Neuronal stem cell (in vitro differentiated cells): ENCODE measurements at places on chromosomes 6 and 20.

DNA sequence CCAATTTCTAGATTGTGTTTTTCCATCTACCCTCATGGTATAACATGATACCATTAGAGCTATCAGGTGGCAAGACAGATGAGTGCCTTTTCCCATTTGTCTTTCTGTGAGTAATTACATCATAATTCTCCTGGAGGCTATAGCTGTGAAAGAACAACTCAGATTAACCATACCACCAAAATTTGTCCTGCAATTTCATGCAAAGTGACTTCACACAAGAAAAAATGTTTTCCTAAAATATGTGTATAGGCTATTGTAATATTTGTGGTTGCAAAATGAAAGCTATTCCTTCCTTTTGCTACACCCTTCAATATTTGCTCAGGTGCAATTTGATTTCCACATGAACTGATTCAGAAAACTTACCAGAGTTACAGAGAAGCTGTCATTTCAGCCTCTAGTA is 547.7 kb upstream of the ID4 start:
- no peak for DNase-seq

DNA sequence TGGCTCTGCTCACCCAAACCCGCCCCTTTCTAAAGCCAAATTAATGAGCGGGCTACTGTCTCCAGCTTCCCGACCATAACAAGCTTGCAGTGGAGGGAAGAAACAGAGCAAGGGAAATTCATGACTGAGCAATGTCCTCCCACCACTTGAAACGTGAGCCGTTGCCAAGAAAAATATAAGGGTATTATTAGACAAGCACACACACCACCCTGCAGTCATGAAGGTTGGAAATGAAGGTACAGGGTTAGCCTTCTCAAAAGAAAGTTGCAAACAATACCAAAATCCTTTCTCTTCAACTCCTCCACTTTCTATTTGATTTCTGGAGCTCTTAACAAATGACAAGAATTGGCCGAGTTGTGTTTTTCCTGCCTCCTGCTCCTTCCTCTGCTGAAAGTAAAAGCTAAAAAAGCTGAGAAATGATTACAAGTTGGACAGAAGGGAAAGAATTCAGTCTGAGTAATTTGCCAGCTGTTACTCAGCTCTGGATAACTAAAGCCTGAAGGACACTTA is 151.1 kb upstream of the B3GAT2 start:
- DNase-seq, result no peak

DNA sequence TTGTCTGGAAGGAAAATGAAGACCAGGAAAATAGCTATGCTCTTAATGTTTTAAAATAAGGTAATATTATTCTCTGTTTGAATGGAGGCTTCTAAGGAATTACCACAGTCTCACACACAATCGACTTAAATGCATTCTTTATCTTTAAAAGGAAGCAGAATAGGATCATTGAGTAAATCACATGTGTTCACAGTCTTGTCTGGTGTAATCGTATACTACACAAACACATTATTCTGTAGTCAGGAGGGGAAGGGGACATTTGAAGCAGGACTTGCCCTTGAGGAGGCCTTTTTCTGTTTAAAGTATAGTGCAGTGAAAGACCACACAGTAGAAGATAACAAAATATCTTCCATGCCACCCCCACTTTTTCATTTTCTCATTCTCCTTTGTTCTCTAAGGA is 20.6 kb upstream of the REV3L start:
- DNase-seq, result no peak

GRCh38 chr6:74018825-74019224 is 322.8 kb downstream of the CD109 start:
- DNase-seq, result no peak

DNA sequence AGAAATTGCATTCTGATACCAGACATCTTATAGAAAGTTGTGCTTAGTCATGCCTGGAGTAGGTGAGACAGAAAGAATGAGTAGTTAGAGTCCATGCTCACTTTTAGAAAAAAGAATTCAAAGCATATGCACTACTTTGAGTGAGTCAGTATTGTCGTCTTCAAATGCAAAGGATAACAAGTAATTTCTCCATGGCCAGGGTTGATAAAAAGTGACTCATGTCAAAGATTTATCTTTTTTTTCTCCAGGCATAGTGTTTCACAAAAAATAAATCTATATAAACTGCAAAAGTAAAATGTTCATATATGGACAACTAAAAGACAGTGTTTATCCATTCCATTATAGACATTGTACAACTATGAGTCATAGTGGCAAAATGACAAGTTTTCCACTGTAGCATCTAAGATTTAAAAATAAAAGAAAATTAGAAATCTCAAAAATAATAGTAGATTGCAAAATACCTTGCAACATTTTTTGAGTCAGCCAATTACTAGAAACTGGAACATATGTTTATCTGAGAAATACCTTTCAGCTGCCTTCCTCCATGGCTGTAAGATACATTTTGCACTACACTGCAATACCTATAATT is 329.6 kb downstream of the GRIK2 start:
- DNase-seq, result no peak

DNA sequence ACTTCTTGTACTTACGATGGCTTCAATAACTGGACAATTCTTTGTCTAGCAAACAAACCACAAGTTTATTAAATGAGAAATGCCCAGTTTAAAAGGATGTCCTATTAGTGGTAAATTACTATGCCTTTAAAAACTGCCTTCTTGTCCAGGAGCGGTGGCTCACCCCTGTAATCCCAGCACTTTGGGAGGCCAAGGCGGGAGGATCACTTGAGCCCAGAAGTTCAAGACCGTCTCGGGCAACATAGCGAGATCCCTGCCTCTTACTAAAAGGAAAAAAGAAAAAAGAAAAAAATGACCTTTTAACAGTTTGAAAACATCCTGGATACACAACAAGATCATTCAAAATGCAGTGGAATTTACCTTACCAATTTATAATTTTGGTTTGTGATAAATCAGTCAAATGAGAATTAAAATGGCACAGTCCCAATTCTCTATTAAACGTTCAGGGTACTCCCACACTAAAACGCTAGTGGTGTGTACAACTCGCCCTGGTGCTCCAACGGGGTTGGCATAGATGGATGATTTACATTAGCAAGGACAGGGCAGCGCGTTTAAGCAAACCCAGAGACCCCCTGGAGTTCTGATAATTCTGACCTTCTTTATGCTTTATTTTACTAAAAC is 2.3 kb downstream of the ZBTB2 start:
- DNase-seq, result no peak

DNA sequence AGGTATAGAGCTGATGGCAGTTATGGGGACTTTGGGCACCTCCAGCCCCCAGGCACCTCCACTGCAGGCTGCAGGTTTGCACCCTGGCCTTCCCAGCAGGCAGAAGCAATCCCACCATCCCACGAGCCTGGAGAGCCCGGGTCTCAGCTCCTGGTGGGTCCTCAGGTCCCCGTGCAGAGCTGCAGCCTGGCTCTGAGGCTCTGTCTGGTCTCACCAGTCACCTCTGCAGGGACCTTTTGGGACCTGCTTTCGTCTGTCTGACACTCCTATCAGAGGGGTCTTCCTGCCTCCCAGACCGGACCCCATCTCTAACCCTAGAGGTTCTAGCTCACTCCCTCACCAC is 41.9 kb downstream of the FGD2 start:
- DNase-seq, result no peak

DNA sequence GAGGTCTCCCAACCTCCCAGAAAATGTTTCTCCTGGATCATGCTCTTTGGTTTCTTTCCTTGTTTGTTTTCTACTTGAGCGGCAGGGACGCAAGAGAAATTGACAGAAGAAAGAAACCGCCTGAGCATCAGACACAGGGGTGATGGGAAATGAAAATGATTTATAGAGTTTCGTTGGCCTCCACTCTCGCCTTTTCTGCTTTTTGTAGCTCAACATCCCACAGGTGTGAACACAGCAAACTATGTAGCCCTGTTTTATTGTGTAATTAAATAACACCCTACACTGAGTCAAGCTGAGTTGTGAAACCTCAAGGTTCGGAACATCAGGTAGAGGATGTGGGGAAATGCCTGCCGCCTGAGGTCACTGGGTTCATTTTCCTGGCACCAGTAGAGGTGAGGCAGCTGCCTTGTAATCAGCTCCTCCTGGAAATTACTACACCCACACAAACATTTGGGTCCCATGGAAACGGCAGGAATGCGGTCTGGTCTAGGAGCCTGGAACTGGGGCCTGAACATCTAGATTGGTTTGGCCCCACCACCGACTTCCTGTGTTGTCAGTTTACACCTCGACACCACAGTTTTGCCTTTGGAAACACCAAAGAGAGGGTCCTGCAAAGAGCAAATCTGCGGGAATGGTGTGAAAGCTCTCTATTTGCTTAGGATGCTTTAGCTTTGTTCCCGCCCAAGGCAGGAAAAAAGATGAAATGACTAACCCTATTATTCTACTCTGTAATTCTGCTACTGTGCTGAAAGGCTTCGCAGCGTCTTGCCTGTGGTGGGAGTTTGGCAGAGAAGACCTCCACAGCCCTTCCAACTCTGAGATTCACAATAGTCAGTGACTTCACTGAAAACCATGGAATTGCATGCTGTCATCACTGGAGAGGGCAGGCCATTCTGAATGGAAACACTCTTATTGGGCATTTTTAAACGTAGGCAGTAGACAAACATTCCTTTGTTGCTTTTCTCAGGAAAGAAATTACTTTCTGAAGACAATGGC is 53.0 kb downstream of the ADAT2 start:
- DNase-seq, result no peak

GRCh38 chr20:16314748-16315159 is 258.5 kb downstream of the KIF16B start:
- DNase-seq, result no peak

DNA sequence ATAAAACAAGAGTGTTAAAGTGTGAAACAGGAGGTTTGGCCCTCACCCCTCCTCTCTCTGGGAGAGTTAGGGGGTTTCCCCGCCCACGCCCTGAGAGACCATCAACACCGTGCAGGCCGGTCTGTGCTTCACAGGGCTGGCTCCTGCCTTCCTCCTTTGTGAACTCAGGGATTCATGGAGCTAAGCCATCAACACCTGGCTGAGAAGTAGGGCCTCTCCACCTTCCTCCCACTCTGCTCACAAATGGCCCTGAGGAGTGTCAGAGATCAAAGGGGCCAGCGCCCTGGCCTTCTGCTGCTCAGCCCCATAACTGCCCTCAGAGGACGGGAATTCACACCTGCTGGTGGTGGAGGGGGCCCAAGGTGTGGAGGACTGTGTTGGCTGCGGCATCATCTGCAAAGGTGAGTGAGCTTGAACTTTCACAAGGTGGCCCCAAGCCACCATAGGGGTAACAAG is 88.6 kb downstream of the PSMB1 start:
- DNase-seq, result no peak

GRCh38 chr6:158165919-158166416 is 2.1 kb downstream of the SERAC1 start:
- DNase-seq, result no peak
